NCI-H1930 (cell line): ENCODE measurements at places on chromosomes 1 and 21.

DNA sequence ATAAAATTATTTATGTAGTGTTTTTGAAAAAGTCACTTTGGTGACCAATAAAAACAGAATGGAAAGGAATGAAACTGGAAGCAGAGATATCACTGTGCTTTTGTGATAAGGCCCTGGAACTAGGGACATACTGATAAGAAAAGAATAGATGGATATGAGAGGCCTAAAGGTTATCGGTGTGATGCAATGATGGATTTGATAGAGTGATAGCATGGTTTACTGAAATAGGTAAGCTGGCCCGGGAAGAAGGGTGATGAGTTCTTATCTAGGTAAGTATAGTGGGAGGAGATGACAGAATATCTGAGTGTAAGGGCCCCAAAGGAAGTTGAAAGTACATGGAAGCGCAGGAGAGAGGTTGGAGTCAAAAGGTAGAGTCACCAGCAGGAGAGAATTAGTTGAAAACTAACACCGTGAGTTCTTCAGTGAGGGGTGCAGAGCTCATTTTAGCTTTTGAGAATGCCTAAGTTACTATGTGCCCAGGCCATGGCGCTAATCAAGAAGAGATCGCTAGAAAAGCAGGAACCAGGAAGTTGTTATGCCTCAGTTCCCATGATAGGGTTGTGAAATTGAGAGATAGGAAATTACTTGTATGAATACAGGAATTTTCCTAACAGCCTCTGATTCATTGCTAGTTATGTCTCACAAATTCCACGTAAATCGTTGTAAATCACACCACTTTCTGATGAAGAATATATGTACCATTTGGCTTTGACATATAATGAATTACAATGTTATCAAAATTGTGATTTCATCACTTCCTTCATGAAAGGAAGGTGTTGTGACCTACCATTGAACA is 115.3 kb downstream of the PLA2G4A start:
- DNase-seq = no peak

DNA sequence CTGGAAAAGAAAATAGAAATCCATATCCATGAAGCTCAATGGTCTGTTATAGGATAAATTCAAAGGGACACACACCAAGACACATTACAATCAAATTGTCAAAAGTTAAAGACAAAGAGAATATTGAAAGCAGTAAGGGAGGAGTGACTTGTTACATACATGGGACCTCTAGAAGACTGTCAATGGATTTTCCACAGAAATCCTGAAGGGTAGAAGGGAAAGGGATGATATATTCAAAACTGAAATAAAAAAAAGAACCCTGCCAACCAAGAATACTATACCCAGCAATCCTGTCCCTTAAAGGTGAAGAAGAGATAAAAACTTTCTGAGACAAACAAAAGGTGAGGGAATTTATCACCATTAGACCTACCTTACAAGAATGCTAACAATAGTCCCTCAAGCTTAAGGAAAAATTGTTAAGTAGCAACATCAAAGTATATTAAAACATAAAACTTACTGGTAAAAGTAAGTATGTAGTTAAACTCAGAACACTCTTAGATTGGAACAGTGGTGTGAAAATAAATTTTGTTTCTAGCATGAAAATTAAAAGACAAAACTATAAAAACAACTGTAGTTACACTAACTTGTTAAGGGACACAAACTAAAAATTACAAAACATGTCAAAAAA is 103.2 kb upstream of the APP start:
- DNase-seq = no peak

DNA sequence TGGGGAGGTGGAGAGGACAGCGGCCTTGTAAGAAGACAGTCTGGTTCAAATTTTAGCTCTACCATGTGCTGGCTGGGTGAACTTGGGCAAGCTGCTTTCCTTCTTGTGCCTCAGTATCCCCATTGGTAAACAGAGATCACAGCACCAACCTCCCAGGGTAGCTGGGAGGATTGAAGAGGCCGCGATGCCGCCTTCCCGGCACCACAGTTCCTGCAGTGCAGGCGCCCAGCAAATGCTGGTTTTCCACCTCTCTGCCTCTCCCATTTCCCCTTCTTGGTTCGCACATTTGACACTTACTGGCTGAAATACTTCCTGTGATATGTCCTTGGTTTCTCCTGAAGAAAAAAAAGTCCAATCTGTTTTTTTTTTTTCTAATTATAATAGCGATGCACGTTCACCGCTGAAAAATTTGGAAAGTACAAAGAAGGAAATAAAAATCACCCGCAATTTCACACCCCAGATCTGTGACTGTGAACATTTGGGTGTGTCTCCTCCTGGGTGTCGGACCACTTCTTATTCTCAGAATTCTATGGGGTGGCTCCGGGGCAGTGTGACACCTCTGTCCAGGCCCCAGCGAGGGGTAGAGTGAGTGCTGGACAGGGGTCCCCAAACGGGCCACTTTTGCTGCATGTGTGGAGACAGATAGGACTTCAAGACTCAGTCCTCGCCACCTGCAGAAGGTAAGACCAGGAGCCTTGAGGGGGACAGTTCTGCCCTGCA is 73.1 kb downstream of the RUNX3 start:
- DNase-seq = no peak

DNA sequence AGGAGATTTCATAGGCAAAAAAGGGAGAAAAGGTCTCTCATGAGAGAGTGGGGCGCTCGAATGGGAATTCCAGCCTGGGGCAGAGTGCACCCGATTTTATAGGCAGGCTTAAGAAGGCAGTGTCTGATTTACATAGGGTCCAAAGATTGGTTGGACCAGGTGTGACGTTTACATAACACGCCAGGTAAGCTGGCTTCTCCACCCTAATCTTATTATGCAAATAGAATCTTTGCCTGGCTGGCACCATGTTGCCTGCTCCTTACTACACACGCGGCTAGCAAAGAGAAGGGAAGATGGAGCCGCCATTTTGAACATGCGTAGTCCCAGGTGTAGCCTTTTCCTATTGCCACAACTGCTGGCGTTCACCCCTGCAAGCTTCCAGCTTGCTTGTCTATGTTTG is 103.7 kb downstream of the SLC16A1 start:
- DNase-seq = peak; percentile 58

DNA sequence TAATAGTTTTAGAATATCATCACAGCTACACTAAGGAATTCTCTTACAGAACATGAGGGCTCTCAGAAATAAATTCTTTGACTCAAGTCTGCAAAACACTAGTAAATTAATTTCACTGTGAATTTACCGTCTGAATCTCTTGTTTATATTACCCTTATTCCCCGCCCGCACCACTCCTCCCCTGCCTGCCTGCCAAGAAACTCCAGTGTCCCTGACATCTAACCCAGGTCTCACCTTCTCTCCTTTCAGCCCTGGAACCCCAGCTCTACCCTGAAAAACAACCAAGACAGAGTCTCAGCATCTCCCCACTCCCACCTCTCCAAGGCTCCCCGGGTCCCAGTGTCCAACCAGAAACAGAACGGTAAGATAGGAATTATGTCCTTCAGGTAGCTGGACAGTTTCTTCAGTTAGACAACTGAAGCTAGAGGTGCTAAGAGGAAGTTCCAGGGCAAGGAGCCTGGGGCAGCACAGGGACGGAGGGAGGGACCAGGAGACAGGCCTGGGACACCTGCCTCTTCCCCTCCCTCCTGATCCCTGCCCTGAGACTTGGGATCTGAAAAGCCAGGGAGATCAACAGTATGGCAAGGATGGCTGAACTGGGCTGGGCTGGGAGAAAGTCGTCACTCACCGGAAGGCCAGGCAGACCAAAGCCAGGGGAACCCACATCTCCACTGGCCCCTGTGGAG is 15.4 kb downstream of the COL16A1 start:
- DNase-seq = no peak

- no peak for DNase-seq
Measured at GRCh38 chr1:153372571-153372970, 2.9 kb downstream of the S100A12 start.

- no peak for DNase-seq
Measured at GRCh38 chr21:42010507-42011495, 641 bp upstream of the ZBTB21 start.
